H54 (cell line): ENCODE measurements at places on chromosomes 4 and X.

GRCh38 chr4:14096396-14096965 is 469.0 kb upstream of the BOD1L1 start:
- DNase-seq, result no peak

DNA sequence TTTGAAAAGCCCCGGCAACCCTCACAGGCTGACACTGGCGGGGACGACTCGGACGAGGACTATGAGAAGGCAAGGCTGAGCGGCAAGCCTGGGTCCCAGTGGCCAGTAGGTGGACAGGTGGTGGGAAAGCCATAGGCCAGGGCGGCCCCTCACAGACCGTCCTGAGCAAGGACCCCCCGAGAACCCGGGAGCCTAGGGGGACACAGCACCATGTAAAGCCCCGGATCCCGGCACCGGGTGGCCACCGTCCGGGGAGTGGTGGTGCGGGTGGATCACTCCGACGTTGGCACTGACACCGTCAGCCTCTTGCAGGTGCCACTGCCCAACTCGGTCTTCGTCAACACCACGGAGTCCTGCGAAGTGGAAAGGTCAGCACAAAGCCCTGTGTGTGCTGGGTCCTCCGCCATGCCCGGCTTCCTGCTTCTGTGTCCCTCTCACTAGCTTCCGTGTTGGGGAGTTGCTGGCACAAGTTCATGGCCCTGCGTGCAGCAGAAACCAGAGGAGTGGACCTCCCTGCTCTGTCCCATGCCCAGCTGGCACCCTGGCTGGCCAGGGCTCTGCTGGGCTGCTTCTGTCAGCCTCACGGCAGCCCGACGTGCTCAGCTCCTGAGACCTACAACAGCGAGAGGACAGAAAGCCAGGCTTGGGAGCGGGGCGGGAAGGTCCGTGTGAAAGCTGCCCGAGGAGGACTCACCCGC is 11.9 kb upstream of the ADD1 start:
- no peak for DNase-seq

DNA sequence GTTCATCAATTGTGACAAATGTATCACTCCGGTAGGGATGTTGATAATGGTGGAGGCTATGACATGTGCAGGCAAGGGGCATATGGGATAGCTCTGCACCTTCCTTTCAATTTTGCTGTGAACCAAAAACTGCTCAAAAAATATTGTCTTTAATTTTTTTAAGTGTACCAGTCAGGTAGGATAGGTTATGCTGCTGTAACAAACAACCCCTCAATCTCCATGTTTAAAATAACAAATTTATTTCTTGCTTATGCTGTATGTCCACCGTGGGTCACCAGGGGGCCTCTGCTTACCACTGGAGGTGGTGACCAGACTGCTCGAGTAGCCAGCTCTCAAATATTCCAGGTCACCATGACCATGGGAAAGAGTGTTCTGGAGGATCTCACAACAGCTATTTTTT is 23.4 kb upstream of the MSX1 start:
- no peak for DNase-seq

GRCh38 chr4:67365661-67366245 is 179.6 kb downstream of the CENPC start:
- DNase-seq, result no peak

DNA sequence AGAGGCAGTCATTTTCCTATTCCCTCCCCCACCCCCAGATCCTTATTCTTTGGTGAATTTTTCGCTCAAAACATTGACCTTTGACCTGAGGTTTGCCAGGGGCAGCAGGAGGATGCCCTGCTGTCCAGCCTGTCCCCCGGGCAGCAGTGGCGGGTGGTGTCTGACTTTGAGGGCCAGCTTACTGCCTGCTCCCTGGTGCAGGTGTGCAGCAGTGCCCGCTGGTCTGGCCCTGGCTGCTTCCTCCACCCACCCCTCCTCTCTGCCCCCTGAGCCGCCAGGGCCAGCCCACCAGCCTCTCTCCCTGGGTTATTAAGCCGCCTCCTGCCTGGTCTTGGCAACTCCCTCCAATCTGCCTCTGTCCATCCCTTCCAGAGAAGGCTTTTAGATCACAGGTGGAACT is 40.8 kb upstream of the GRPEL1 start:
- DNase-seq, result no peak

DNA sequence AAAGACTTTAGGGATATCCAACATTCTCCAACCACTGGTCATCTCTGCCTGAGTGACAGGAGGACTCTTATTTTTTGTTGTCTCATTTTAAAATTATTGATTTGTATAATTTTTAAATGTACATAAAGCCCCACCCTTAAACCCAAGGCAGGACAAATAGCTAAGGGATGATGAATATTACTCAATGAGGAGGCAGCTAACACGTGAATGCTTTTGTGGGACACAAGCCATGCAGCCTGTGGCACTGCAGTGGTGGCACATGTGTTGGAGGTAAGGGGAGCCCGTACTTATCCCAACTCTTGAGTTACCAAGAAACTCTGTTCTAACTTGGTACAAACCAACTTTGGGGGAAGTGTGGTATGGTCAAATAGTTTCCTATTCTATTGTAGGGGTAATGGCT is 19.5 kb downstream of the MID1IP1 start:
- DNase-seq, result no peak
